ENCODE measurements at places on chromosomes 2 and 18.
A peak's percentile ranks its signal among the peaks of the same experiment; 100 is the strongest.

GRCh38 chr2:45275242-45275805, 266.1 kb upstream of the SIX2 start:
- DNase-seq, result no peak

GRCh38 chr2:94997981-94998930, 27.3 kb upstream of the MAL start:
- DNase-seq, result peak; percentile 46

GRCh38 chr2:64119369-64119768, 24.9 kb downstream of the PELI1 start:
- DNase-seq, result no peak

- no peak for DNase-seq
Measured at GRCh38 chr2:122166820-122167219, 411.4 kb downstream of the TSN start.

DNA sequence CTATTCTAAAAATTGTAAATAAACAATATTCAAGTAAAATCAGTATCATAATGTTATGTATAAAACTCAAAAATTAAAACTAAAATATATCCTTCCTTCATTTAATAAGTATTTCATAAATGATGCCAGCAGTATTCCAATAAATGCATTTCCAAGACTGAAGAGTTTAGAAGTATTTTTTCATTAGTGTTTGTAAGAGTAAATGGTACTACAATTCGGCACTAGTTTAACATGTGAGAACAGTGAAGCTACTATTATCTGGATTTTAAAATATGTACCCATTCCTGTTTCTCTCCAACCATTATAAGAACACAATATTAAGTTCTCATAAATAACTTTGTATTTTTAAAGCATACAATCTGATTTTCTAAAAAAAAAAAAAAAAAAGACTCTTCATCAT, 3.3 kb downstream of the BAZ2B start:
- no peak for DNase-seq

DNA sequence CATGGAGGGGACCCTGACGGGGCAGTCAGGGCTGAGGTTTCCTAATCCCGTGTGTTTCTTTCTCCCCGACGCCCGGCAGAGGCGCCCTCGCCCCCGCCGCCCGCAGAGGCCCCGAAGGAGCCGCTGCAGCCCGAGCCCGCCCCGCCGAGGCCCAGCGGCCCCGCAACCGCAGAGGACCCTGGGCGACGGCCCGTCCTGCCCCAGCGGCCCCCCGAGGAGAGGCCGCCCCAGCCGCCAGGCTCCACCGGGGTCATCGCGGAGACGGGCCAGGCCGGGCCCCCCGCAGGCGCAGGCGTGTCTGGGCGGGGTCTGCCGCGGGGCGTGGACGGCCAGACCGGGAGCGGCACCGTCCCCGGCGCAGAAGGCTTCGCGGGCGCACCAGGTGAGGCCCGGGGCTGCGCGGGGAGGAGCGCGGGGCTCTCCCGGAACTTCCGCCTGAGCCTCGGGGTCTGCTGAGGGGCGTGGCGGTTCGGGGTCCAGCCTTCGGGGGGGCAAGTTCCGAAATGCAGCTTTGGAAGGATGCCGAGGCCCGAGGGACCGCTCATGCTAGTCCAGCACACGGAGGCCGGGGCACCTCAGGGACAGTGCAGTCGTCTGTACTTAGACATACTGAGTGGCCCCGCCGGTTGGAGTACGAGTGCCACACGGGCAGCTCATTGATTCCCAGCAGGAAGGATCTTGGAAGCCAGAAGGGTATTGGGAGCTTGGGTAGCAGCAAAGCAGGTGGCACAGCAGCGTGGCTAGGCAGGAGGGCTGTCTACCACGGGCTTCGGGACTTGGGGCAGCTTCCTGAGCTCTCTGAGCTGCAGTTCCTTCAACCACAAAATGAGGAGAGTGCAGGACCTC, 60.1 kb downstream of the EMILIN2 start:
- no peak for DNase-seq

- no peak for DNase-seq
Measured at GRCh38 chr18:11523804-11524203, 85.6 kb upstream of the SLC35G4 start.

- no peak for DNase-seq
Measured at GRCh38 chr2:44770221-44771195, 171.0 kb upstream of the SIX3 start.

DNA sequence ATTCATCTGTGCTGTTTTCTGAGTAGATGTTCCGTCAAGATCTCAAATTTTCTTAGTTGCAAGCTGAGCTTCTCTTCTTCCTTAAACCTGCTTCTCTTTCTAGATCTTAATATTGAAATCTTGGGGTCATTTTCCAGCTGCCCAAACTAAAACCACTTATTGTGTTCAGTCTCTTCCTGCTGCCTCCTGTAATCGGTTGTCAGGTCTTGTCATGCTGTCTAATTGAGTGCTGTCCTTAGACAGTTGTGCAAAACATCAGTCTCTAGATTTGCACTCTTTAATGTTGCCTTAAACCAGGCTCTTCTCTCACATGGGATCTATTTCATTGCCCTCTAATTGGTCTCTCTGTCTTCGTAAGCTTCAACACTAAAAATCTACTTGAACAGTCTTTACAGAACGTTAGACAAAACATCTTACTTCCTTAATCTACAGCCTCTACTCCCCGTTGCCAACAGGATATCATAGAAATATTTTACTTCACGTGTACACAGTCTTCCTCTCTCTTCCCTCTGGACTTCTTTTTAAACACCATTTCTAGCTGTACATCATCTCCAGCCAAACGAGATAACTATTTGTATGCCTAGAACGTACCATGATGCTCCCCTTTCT, 34.9 kb downstream of the GPD2 start:
- DNase-seq, result no peak

DNA sequence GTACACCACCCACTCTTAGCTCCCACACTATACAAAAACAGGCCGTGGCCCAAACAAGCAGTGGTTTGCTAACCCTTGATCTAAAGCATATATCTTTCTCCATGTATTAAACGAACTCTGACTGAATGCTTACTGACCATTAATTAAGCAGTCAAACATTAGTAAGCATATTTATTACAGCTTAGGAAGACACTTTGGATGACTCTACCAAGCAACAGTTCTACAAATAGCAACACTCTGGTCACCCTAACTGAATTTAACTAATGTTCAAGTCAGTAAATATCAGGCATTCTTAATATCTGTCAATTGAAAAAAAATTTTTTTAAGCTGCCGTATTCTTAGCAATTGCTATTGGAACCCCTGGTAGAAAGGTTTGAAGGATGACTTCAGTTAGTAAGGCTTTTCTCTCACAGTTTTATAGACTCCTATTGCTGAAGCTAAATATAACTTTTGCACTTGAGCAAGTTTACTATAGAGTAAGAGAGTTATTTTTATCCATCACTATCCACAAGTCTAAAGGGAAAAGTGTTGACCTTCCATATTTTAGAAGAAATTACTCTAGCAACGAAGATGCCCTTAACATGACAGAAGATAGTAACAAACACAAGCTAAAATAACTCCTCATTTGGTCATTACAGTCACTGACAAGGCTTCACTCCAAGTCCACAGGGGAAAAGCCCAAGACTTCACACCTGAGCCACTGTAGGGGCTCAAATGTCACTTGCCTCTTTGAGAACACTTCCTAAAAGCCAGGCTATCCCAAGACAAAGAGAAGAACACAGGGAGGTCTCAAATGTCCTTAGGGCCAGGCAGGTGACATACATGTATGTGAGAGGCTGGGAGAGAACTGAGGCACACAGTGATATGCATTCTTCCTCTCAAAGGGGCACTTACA, 74.4 kb downstream of the RTN4 start:
- no peak for DNase-seq

GRCh38 chr18:78727057-78727739, 252.4 kb upstream of the SALL3 start:
- DNase-seq, result no peak

DNA sequence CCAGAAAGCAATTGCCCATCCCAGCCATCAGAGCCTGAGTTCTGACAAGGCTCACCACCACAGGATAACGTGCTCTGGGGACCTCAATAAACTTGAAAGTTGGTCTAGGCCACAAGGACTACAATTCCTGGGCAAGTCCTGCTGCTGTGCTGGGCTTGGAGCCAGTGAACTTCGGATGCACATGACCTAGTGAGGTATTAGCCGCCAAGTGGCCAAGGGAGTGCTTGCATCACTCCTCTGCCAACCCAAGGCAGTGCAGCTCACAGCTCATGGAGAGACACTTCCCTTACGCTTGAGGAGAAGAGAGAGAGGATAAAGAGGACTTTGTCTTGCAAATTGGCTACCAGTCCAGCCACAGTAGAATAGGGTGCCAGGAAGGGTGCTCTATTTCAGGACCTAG, 219.6 kb downstream of the MBD2 start:
- no peak for DNase-seq

DNA sequence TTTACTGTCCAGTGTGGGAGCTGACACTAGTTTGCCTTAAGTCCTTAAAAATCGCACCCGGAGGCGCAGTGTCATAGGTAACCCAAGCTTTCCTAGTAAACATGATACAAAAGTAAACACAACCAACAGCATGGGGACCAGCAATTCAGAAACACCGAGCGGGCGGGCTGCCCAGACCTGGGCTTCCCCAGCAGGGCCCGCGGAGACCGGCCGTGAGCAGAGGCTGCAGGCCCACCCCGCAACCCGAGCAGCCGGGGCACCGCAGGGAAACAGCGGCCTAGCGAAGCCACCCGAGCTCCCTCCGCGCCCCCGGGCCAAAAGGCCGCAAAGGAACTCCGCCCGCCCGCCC, 296 bp downstream of the TTC21B start:
- no peak for DNase-seq

DNA sequence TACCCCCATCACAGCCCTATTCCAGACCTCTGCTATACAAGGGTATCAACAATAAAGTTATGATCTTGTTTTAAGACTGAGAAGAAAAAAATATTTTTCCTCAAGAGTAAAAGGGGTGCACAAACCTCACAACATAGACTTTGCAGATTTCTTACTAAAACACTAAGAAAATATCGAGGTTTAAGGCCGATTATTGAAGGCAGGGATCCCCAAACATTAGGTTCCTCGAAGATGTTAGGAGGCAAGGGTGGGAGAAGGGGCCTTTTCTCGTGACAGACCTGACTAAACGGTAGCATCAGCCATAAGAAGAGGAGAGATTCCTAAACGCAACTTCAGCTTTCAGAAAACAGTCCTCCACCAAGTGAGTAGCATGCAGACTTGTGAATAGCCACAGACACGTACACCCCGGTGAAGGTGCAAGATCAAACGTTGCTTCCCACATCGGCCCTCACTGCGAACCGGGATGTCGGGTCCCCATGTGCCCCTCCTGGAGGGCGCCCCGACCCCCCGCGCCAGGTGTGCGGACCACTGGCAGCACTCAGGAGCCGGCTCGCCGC, 678 bp downstream of the PIAS2 start:
- no peak for DNase-seq

DNA sequence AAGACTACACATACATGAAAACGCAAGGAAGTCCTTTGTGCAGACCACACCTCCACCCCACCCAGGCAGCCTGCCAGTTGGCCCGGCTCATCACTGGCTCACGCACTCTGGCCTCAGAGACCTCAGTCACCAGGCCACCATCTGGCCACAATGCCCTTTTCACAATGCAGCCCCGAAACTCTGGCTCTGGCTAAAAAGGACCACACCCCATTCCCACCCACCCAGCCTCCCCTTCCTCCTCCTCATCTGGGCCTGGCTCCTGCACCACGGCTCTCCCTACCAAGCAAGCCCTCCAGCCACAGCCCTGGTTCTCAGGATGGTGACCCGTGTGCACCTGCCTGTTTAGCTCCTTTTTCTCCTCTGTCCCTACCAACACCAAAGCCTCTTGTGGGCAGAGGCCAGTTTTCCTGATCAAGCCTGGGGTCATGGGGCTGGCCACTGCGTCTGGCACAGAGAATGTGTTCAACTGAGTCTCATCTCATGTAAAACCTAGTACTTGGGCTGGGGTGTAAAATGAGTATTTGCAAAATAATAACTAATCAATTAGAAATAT, 7.4 kb downstream of the HDAC4 start:
- no peak for DNase-seq

- DNase-seq, result no peak
Measured at GRCh38 chr2:14615121-14615520, 17.4 kb upstream of the LRATD1 start.

GRCh38 chr18:36692371-36692770, 136.4 kb downstream of the TPGS2 start:
- DNase-seq, result no peak

DNA sequence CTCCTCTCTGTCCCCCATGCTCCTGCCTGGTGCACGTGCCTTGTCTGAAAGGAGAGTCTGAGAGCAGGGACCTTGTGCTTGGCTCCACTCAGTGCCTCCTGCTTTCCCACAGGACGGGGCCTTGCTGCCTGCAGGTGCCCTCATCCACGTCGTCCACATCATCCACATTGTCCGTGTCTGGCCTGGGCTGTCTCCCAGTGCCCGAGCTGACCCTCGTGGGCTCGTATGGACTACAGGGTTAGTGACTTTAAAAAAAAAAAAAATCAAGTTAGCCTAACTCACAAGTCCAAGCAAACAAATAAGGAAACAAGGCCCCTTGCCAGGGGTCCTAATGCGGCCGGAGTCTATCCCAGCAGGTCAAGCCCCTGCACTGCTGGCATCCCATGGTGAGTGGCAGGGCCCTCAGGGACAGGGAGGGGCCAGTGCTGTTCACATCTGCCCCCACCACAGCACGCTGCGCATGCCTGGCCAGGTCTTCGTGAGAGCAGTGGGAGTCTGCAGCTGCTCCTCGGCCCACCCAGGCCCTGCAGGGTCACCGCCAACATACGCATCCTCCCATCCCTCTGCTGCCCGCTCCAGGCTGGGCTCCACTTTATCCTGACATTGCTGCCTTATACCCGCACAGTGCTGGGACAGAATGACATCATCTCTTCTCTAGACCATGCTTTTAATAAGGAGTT, 232.6 kb downstream of the NDUFA10 start:
- DNase-seq, result no peak

DNA sequence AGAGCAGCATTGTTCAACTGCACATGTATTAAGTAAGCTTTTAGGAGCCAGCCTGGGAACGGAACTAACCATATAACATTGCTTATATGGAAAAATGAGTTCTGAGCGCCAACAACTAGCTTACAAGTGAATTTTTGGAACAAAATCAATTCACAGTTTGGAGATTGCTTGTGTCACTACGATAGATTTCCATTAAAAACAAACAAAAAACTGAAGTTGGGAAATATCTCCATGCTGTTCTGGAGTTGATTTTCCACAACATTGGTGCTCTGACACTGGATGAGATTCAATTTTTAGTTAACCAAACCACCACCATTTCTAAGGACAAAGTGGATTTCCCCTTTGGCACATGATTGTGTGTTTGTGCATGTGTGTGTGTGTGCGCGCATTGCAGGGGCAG, 56.9 kb upstream of the ZNF397 start:
- DNase-seq, result no peak
